ENCODE measurements at places on chromosomes 4 and X. TPM values are rescaled to one million over a fixed set of nuclear protein-coding genes. Genes with fewer than 3 reads are reported as not detected.

Gene DLG3
- 35.5 TPM for total RNA-seq

Gene GRIA3
- total RNA-seq, result 0.96 TPM

Gene GALNTL6
- total RNA-seq, result 0.13 TPM

Gene POU3F4
- 0.55 TPM for total RNA-seq

Gene CSTF2
- 31.0 TPM for total RNA-seq

Gene TENM3
- 11.2 TPM for total RNA-seq

Gene UGT2B17
- not detected for total RNA-seq

Gene MAN2B2
- 27.0 TPM for total RNA-seq

Gene CTAG1A
- total RNA-seq, result not detected

Gene OTC
- not detected for total RNA-seq

Gene VCX2
- not detected for total RNA-seq

Gene MAGEE2
- 0.17 TPM for total RNA-seq

Gene CCDC110
- total RNA-seq, result 0.14 TPM
